Activated T-cell treated with anti-CD3 and anti-CD28 coated beads for 1 hour (primary cell): ENCODE measurements at places on chromosomes 7 and 10.

DNA sequence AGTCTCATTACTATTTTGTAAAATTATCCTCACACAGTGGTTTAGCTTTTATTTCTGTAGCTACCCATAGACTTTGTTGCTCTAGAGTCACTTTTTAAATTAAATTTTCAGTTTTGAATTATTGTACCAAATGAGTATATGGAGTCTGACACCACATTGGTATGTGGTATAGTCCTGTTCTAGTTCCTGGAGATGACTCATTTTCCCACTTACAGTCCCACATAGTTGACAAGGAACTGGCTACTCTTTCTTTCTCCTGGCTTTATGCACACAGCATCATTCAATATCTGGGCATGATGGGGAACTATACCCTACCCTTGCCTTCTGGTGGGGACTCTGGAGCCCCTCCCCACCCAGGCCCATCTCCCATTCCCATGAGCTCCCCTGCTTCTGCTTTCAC is 92.6 kb upstream of the RAB11FIP2 start:
- no peak for DNase-seq

DNA sequence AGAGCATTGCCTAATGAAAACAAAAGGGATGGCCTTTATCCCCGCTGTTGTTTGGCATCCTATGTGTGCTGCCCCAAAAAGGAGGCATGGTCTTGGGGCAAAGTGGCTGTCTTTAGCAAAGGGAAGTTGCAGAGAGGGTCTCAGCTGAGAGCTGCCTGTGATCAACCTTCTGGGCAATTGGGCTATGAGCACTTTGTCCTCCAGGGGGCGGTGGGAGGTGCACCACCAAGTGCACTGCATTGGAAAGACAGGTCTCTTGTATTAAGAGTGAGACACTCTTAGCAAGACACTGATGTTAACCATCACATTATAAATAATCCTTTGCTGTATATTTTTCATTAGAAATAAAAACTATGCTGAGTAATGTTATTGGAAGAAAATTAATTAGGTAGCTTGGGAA is 314.8 kb downstream of the POM121L12 start:
- no peak for DNase-seq

- DNase-seq, result no peak
These were observed 589 bp upstream of the RAPGEF5 start for GRCh38 chr7:22357311-22358175.

DNA sequence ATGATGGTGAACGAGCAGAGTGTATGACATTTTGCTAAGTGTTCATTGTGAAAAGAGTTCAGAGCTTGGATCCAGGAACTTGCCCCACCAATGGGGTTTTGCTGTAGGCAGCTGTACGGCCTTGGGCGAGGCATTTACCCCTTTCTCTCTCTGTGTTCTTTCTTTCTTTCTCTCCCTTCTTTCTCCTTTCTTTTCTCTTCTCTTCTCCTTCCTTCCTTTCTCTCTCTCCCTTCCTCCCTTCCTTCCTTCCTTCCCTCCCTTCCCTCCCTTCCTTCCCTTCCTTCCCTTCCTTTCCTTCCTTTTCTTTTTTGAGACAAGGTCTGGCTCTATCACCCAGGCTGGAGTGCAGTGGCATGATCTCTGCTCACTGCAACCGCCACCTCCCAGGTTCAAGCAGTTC is 45.3 kb upstream of the KMT2C start:
- no peak for DNase-seq

DNA sequence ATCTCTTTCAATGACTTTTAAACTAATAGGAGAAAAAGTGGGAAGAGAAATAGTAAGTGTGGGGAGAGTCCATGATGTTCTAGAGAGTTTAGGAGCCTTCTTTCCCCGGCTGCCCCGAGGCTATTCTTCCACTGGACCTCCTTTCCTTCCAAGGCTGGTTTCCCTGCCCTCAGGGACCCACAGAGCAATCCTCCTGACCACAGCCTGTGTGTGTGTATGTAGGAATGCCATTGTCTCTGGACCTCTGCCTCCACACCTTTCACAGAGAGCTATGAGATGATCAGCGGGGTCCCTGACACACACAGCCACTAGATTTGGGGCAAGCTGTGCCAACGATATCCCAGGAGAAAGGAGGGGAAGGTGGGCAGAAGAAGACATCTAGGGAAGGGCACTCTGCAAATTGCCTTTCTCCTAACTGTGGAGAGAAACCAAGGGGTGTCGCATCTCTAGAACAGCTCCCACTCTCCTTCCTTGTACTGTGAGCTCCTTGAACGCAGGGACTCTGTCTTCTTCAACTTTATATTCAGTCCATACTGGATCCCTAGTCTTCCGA is 13.3 kb upstream of the CHCHD3 start:
- no peak for DNase-seq

DNA sequence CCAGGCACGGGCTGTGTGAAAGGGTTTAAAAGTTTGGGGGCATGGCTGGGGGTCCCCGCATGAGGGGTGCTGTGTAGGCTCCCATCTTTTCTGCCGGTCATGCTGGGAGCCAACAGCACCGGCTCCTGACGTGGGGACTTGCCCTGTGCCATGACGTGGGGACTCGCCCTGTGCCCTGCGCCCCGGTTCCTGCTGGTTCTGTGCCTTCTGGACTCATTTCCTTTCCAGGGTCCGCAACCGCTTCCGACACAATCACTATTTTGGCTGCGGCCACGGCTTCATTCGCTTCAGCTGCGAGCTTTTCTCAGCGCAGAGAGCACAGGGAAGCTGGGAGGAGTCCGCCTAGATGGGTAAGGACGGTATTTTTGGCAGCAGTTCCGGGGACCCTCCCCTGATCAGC is 7.6 kb upstream of the GIMAP8 start:
- DNase-seq, result no peak

DNA sequence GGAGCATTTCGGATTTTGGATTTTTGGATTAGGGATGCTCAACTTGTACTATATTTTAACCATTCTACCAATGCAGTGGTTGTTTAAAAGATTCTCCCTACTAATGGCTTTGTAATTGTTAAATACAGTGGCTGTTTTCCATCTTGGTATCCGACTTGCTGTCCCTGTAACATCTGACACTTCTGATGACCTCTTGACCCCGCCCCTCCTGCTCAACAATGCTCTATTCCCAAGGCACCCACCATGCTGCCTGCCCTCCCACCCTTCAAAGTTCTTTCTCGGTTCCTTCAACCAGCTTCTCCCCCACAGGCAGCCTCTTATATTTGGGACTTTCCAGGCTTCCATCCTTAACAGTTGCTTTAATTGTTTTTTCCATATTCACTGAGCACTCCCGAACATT is 2.0 kb downstream of the PRTFDC1 start:
- DNase-seq, result no peak

DNA sequence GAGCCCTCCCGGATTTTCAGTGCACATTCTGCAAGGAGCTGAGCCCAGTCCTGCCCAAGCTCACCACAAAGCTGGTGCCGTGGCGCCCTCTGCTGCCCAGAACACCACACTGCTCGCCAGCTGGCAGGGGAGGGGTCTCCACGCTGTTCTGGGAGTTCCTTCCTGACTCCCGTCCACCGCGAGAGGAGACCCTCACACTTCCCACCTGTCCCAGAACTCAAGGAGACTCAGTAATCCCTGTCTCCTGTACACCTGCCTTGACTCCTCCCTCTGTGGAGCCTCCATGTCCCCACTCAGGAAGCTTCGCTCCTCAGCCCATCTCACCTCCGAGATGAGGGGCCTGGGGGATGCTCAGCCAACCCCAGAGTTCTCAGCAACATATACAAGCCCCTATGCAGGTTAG is 11.3 kb downstream of the C10orf105 start:
- peak; percentile 64 for DNase-seq

DNA sequence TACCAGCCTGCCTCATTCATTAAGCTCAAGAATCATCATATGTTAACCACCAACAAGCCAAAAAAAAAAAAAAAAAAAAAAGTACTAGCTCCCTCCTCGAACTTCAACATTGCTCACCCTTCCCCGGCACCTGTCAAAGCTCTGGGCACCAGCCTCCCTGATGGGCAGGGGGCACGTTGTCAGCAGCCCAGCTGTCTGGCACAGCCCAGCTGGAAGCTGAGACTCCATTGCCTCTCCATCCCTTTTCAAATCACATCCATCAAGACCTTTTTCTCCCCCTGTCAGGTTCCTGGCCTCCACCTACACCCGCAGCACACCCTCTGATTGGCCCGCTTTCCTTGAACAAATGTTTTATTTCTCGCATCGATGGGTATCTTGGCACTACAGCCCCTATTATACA is 913.3 kb upstream of the AUTS2 start:
- DNase-seq, result no peak

DNA sequence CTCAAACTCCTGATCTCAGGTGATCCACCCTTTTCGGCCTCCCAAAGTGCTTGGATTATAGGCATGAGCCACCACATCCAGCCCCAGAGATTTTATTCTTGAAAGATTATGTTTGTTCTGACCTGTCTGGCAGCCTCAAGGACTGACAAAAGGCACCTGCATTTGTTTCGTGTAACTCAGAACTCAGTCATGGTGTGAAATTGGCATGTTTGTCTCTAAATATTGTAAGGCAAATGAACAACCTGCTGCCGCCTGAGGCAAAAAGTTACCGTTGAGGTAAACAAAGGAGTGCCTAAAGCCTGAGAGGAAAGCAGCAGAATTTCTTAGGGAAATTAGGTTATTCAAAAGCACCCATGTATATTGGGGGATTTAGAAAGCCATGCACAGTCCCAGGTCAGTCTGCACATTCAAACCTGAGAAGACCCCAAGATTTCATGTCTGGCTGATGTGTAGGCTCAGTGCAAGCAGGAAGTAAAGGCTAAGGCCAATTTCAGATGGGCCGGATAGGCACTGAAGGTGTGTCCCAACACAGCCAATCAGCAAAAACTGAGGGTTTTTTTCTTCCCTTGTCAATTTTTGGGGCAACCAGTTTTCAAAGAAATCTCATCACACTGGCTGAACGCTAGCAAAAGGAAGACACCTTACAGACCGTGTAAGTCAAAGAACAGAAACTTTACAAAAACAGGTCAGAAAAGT is 33.3 kb upstream of the HHEX start:
- DNase-seq, result no peak

GRCh38 chr7:24854866-24855265 is 97.6 kb upstream of the GSDME start:
- DNase-seq, result no peak

- DNase-seq, result no peak
These were observed 10.3 kb downstream of the FAM3C start for GRCh38 chr7:121385800-121386179.

GRCh38 chr10:74871595-74872382 is 45.4 kb downstream of the KAT6B start:
- DNase-seq, result no peak

DNA sequence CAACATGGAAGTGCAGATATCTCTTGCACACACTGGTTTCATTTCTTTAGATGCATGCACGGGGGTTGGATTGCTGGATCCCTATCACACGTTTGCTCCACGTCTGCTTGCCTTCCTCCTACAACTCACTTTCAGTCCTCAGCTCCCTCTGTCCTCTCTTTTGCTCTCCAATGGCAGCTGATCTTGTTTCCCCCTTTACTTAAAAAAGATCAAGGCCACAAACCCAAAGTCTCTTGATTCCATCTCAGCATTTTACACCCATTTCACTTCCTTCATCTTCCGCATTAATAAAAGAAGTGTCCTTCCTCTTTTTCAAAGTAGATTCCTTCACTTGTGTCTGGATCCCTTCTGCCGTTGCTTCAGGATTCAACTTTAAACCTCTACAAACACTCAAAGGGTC is 245.2 kb downstream of the DOCK4 start:
- no peak for DNase-seq

DNA sequence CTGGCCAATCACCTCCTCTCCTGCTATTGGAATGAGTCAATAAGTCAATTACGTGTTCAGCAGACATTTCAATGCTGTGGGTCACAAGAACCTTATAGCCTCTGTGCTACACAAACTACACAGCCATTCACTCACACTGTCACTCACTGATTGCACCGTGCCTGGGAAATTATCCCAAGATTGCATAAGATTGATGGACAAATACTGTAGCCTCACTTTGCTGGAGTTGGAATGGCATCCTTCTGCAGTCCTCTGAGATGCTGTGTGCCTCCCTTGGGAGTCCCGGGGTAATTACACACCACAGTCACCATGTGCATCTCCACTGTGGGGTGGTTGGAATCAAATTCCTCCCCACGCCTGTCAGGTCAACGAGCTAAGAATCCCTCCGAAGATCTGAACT is 358.7 kb upstream of the MGMT start:
- DNase-seq, result no peak

GRCh38 chr10:103492655-103493261 is 747 bp upstream of the NEURL1 start:
- DNase-seq, result no peak

DNA sequence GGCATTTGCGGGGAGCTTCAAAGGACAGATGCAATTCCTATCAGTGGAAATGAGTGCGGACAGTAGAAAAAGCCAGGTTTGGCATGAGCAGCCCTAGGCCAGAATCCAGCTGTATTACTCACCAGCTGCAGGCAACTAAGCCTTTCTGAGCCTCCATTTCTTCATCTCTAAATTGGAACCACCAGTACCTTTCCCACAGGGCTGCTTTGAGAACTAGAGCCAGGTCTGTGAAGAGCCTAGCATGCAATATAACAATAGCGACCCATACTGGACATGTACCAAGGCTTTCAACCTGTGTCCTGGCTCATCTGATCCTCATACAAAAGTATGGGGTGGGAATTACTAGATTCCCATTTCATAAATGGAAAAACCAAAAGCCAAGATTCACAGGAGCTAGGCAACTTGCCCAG is 101.0 kb downstream of the GSAP start:
- no peak for DNase-seq

- no peak for DNase-seq
These were observed 473.0 kb downstream of the RPS24 start for GRCh38 chr10:78506614-78507013.
